CD4-positive, alpha-beta T cell treated with Interleukin-6 at 100 ng/mL for 8 hours (primary cell): ENCODE measurements at places on chromosomes 5 and 9.

DNA sequence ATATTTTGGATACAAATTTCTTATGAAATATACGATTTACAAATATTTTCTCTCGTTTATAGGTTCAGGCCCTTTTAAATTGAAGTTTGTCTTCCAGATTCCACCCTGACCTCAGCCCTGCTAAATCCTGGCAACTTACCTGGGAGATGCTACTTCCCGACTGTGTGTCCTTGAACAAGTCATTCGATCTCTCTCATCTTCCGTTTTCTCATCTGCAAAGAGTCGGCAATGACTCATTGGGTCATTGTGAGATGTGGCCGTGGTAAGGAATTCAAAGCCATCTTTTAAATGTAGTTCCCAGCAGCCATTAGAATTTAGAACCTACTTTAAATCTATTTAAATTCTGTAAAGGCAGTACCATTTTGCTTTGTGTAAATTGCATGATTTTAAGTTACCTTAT lies 72.5 kb downstream of the LHX2 start:
- DNase-seq: no peak

GRCh38 chr5:165086465-165086864 lies 1581.0 kb downstream of the MAT2B start:
- no peak for DNase-seq

GRCh38 chr9:115395511-115396021 lies 277.6 kb upstream of the TNC start:
- no peak for DNase-seq

- no peak for DNase-seq
Measured at GRCh38 chr5:72612810-72613209, 105.6 kb upstream of the ZNF366 start.
